Suppressor macrophage treated with lipopolysaccharide for 4 hours (primary cell): ENCODE measurements at places on chromosomes 6 and 20.

DNA sequence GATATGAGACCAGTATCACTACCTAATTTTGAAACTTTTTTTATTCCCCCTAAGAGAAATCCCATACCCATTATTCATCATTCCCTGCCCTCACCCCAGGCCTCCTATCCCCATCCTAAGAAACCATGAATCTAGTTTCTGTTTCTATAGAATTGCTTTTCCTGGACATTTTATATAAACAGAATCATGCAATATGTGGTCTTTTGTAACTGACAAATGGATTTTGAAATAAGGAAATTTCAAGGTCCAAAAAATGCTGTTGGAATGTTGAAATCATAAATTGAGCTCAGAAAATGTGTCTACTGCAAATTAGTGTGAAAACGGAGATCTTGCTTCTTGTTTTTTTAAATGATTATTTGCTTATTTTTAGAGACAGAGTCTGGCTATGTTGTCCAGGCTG, 25.1 kb downstream of the RNF217 start:
- peak; percentile 59 for DNase-seq

GRCh38 chr6:712805-713204, 19.9 kb upstream of the EXOC2 start:
- no peak for DNase-seq

DNA sequence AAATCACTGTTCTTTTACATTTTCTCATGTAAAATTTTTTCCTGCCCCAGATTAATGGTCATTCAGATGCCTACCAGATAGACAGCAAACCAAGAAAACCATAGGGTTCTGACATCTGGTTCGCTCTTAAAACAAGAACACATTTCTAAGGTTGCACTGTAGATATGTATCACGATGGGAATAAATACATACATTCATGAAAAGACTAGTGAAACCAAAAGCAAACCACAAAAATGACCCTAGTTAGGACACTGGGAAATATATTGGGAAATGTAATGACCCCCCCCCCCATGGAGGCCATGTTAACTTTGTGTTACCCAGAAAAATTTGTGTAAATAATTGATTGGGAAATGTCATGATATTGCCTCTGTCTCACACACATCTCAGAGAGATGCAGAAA, 37.5 kb downstream of the MTFR2 start:
- no peak for DNase-seq

GRCh38 chr6:21478411-21478810, 115.1 kb upstream of the SOX4 start:
- no peak for DNase-seq

DNA sequence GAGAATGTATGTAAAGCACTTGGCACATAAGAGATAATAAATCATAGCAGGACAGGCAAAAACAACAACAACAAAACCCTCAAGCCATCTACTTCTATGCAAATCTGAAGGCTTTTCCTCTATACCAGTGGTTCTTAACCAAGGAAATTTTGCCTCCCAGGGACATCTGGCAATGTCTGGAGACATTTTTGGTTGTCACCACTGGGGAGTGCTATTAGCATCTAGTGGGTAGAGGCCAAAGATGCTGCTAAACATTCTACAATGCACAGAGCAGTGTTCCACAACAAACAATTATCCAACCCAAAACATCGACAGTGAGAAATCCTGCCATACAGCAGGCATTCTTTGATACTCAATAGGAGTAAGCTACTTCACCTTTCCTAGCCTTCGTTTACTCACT, 28.2 kb downstream of the NDRG3 start:
- DNase-seq, result peak; percentile 48
